ENCODE measurements at places on chromosomes 5 and 9.

GRCh38 chr9:134066526-134066912, 1.3 kb downstream of the BRD3 start:
- peak; percentile 33 for DNase-seq

GRCh38 chr5:1468247-1468612, 23.0 kb upstream of the SLC6A3 start:
- peak; percentile 77 for DNase-seq

GRCh38 chr5:28542987-28543386, 1504.6 kb upstream of the CDH9 start:
- no peak for DNase-seq

GRCh38 chr5:56659971-56660370, 155.4 kb upstream of the MAP3K1 start:
- DNase-seq, result no peak

GRCh38 chr5:122259995-122260394, 52.0 kb upstream of the SNCAIP start:
- no peak for DNase-seq

DNA sequence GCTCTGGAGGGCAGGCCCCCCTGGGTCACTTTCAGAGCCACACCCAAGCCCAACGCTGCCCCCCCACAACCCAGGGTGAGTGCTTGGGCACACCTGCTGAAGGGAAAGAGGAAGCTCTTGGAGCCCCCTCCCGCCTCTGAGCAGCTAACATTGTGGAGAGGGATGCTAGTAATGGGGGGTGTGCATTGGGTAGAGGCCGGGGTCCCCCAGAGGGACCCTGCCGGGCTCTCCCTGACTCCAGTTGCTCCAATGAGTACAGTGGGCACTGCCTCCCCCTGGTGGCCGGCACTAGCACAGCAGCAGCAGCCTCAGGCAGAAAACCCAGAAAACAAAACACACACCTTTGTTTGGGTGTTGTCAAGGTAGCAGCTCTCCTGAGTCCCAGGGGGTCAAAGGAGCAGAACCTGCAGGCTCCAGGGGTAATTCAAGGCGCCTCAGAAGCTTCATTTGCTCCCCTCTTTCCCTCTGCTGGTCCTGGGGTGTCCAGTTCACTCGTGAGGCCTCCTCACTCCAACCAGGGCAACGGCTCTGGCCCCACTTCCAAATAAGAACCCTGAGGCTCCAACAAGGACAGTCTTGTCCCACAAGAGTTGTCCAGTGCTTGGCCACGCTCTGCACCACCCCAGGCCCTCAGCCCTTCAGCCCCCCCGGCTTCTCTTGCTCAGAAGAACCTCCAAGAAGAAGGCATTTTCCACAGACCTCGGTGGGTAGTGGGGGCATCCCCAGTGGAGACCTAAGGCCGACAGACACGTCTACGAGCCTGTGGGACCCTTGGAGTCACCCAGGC, 16.1 kb downstream of the GBGT1 start:
- peak; percentile 83 for DNase-seq

GRCh38 chr5:5316334-5316733, 106.1 kb upstream of the ICE1 start:
- DNase-seq, result no peak

- DNase-seq, result no peak
Measured at GRCh38 chr9:5698810-5699556, 70.1 kb downstream of the RIC1 start.

- peak; percentile 74 for DNase-seq
Measured at GRCh38 chr9:83062651-83063527, at the start of gene RASEF. TSS of gene RASEF (minus strand) at chr9:83063142. CDS start at chr9:83062867, 275 bp downstream.

- no peak for DNase-seq
Measured at GRCh38 chr5:11153670-11154382, 392.8 kb upstream of the DAP start.

- DNase-seq, result no peak
Measured at GRCh38 chr9:125929846-125930245, 182.7 kb downstream of the PBX3 start.

DNA sequence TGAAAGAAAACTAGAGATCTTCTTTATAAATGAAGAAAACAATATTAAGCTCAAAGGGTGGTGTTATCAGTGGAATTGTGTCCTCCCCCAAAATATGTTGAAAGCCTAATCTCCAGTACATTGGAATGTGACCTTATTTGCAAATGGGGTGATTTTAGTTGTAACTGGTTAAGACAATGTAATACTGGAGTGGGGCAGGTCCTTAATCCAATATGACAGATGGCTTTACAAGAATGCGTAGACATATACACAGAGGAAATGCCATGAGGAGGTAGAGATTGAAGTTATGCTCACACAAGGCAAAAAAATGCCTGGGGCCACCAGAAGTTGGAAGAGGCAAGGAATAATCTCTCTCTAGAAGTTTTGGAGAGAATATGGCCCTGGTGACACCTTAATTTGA, 13.7 kb upstream of the TRIM32 start:
- DNase-seq, result no peak

- DNase-seq, result peak; percentile 34
Measured at GRCh38 chr5:65128226-65128625, 353.5 kb downstream of the ADAMTS6 start.

- no peak for DNase-seq
Measured at GRCh38 chr5:175211956-175212756, 231.8 kb downstream of the DRD1 start.

- DNase-seq, result no peak
Measured at GRCh38 chr5:6465831-6466790, 17.5 kb downstream of the UBE2QL1 start.

DNA sequence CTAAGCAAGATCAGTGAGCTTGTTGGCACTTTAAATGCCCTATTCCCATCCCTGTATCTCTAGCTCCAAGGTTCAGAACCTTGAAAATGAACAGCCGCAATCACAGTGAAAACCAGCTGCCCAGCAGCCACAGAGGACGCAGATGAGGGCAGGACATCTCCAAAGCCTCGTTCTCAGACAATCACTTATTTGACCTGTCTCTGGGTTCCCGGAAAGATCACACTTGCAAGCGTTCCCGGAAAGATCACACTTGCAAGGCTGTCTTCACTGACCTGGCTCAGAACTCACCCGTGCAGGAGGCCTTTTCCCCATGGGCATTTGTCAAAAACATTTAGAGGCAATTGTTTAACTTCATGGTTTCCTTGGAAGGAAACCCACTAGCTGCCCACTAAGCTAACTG, 25.7 kb downstream of the IPPK start:
- DNase-seq, result no peak

DNA sequence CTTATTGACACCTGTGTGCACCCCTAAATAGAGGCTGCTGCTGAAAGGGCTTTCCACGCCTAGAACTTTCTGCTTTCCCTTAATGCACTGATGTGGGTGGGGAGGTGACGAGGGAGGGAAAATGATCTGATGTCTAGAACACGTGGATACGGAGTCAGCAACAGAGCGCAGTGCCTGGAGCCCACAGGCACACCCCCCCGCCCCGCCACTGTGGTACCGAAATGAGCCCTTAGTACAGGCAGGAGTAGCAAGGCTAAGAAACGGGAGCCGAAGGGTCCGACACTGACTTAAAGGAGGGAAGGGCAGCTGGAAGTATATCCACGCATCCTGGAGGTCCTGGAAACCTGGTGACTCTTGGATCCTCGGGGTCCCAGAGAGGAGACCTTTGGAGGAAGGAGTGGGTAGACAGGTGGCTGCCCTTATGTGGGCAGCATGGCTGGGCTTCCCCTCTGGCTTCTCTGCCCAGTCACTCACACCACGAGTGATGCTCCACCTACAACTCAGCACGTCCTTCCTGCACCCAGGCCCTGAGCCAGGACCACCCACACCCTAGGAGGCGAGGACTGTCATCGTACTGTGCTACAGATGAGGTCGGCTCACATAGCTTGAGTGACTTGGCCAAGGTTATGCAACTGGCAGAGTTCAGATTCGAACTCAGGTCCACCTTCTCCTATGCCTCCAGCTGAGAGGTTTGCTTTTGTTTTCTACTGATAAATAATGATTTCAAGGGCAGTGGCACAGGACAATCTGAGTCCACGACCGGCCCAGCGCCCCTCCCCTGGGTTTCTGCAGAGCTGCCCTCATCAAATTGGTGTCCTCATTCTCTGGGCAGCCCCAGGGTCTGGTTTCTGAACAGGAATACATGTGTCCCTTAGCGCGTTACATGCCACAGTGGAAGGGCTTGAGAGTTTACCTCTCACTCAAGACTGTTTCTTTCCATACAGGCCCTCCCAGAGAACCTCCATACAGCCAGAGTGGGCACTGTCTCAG, 4.7 kb upstream of the VAV2 start:
- no peak for DNase-seq

DNA sequence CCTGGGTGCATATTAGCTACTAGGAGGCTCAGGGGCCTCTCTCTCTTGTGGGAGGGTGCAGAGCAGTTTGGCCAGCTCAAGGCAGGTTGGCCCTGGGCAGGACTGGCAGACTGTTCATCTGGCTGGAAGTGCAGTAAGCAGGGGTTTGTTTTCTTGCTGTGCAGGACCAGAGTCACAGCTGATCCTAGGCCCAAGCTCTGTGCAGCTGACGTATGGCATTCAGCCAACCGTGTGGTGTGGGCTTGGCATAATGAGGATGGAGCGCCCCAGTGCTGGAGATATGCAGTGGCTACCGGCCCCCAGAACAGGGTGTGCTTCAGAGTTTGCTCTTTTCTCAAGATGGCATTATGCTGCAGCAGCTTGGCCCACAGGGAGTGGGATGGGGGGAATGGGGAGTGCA, 31.0 kb upstream of the PHF24 start:
- no peak for DNase-seq

DNA sequence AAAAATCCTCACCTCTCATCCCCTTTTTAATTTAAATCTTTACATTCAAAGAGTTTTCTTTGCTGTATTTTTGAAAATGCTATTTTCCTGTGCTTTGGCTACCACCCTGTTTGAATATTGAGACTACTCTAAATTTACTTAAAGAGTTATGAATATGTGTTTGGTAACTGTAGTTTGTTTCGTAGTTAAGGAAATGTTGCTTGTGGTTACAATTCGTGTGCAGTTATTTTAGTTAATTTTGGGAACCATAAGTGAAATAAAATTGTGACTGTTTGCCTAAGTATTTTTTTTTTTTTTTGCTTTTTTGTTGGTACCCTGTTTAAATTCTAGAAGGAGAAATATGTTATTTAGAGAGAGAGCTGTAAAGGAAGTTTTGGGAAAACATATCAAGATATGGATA, 78.7 kb downstream of the XRCC4 start:
- DNase-seq, result no peak

DNA sequence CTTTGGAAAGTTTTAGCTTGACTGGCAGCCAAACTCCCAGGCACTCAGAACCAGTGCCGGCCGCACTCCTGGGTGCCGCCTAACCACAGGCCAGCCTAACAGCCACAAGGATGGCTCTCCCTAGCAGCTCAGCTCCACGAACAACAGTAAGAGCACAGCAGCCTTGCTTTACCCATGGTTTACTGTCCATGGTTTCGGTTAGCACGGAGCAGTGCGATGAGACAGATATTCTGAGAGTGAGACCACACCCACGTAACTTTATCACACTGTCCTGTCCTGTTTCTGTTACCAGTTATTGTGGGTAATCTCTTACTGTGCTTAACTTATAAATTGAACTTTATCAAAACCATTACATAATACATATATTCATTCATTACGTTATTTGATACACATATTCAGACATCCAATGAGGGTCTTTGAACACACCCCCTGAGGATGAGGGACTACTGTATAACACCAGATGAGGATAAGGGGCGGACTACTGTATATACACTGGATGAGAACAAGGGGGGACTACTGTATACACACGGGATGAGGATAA, 12.4 kb downstream of the CLPTM1L start:
- DNase-seq, result no peak

- no peak for DNase-seq
Measured at GRCh38 chr5:33840927-33841547, 50.8 kb downstream of the ADAMTS12 start.

DNA sequence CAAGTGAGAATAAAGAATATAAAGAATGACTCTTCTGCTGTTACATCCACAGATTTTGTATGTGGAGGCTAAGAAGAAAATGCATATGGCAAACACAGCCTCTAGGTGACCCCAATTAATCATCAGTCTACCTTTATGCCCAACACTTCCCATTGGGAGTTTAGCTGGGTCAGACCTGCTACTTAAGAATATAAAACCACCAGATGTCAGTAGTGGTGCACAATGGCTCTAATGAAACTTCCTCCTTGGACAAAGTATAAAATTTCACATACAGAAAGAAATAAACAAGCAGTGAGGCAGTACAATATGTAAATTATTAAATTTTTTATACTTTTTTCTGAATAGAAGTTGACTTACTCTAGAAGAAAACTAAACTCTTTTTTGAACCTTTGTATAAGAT, 539.9 kb downstream of the BRINP1 start:
- DNase-seq, result peak; percentile 34

DNA sequence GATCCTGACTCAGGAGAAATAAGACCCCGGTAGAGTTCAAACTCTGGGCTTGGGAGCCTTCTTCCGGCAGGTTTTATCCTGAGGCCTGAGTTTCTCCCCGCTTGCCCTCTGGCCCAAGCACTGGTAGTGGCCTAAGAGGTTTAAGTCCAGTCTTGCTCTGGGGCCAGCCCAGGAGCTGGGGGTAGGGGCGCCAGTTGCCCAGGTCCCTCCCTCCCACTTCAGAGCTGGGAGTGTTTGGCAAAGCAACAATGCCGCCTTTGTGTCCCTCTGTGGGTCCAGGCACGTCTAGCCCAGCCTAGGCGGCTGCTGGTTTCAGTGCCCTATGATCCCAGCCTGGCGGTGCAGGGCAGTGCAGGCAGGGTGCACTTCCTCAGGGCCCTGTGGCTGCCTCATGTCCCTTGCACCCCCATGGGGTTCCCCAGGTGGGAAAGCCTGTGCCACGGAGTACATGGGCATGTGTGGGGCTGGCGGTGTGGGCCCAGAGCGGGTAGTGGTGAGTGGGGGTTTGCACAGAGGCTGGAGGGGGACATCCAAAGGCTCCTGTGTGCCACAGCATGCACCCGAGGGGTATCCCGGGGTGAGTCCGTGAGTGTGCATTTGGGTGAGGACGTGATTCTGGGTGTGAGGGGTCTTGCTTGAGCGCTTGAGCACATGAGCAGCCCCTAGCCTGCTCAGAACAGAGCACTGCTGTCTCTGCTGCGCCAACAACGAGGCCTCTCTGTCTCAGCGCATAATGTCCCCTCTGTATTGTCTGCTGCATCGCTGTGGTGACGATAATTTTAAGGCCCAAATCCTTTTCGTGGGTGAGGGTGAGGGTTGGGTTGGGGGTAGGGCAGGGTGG, 61.7 kb upstream of the PSD2 start:
- DNase-seq, result peak; percentile 50

DNA sequence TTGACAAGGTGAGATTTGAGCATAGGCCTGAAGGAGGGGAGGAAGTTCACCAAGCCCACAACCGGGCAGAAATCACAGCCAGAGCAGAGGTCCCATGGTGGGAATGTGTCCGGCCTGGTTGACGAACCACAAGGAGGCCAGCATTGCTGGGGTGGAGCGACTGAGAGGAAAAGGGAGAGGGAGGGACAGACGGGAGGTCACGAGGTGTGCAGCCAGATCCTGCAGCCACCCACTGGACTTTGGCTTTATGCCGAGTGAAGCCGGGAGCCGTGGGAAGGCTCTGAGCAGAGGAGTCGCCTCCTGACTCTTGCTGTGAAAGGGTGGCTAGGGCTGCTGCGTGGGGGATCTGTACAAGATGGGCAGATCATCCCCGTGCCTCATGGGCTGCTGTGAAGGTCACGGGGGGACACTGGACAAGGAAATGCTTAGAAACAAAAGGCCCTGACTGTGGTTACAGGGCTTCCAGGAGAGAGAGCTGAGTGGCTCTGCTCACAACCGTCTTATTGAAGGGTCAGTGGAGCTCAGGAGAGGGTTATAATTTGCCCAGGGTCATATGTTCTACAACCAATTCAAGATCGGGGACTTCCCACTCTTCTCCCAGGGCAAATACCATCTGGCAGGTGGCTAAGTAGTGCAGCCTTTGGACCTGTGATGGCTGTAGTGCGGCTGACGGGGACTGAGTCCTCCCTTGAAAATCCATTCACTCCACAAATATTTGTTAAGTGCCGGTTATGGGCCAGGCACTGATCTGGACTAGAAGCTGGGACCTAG, 15.6 kb upstream of the CD74 start:
- DNase-seq, result no peak
